ENCODE measurements at places on chromosomes 2 and 18. TPM values are rescaled to one million over a fixed set of nuclear protein-coding genes. Genes with fewer than 3 reads are reported as not detected.

Gene DLX1
- polyA plus RNA-seq = 0.29 TPM

Gene MARS2
- polyA plus RNA-seq = 7.0 TPM

Gene GPR35
- 3.2 TPM for polyA plus RNA-seq

DNA sequence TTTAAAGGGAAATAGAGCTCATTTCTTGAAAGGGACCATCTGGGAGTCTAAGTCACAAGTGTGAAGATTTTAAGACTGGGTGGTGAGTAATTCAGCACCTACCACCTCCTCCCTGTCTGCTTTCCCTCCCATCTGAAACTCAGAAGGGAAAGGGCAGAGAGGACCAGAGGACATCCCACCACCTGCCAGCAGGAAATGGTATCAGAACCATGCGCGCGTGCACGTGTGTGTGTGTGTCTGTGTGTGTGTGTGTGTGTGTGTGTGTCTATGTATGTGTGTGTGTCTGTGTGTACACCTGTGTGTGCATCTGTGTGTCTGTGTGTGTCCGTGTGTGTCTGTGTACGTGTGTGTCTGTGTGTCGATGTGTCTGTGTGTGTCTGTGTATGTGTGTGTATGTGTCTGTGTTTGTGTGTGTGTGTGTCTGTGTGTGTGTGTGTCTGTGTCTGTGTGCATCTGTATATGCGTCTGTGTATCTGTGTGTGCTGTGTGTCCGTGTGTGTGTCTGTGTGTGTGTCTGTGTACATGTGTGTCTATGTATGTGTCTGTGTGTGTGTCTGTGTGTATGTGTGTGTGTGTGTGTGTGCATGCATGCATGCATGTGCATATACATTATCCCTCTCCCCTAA, 76.8 kb downstream of the ZFP36L2 start:
- DNase-seq = no peak

- no peak for DNase-seq
Observed at GRCh38 chr2:37983719-37984118, 58.6 kb downstream of the RMDN2 start.

- no peak for DNase-seq
Observed at GRCh38 chr18:79193826-79194225, 124.6 kb downstream of the ATP9B start.

DNA sequence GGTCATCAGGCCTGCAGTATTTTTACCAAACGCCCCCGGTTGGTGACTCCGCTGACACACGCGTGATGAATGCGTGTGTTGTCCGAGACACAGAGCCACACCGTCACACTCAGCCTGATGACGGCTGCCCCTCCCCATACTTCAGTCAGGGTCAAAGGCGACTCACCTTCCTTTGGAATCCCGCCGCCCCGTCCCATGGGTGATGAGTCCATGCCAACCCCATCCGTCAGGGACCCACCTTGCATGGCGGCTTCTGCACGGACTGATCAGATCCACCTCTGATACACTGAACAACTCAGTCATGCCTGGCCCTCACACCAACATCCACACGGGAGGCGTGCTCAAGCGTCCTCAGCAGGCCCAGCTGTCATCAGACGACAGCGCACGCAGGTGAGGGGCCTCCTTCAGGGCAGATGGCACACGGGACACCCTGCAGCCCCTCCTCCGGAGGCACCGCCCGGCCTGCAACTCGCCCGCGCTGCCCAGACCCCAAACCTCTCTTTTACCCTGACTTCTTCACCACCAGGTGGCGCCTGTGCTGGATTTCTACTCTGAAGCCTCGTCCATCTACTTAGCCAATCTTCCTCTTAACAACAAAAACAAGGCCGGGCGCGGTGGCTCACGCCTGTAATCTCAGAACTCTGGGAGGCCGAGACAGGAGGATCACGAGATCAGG, 89.2 kb downstream of the ZNF516 start:
- DNase-seq = no peak

- no peak for DNase-seq
Observed at GRCh38 chr2:191869178-191869577, 22.3 kb upstream of the CAVIN2 start.
